ENCODE measurements at places on chromosomes 11 and 22.
A peak's percentile ranks its signal among the peaks of the same experiment; 100 is the strongest.

GRCh38 chr11:125173556-125173955, 9.0 kb downstream of the PKNOX2 start:
- no peak for DNase-seq

DNA sequence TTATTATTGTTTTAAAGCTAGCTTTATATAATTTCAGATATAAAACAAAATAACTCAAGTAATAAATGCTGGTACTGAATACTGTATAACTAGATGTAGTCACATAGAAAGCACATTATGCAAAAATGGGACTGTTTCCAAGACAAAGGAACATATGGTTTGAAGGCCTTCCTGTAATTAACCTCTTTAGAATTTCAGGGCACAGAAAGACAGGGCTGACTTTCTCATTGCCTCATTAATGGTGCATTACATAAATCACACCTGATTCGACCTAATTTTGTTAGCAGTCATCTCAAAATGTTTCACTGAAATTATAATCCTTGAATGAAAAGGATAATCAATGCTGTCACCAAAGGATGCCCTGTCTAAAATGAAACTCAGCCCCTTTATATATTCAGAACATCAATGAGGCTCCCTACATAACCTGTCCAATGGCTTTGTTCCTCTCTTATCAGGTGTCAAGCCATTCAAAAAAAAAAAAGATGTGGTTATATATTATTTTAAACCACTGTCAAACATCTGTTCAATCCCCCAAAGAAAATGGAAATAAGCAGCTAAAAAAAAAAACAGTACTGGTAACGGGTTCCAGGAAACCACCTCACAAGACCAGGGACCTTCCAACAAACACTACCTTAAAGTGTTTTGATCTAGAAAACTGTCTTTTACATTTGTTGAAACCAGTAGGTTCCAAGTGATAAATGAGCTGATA, 77.4 kb downstream of the FAM168A start:
- no peak for DNase-seq

DNA sequence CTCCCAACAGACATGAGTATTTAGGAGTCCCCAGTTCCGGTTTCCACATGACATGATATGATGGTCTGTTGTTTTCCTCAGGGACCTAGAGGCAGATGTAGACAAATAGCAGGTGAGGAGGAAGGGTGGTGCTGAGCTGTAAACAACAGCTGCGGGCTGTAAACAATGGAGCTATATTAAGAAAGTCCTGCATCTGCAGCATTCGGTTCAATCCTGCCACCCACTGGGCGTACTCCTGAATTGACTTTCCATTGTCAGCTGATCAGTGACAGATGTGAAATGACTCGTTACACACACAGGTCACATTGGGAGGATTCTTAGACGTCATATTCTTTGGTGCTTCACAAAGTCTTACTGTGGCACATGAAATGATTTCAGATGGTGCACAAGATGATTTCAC, 26.8 kb upstream of the RAG1 start:
- no peak for DNase-seq

DNA sequence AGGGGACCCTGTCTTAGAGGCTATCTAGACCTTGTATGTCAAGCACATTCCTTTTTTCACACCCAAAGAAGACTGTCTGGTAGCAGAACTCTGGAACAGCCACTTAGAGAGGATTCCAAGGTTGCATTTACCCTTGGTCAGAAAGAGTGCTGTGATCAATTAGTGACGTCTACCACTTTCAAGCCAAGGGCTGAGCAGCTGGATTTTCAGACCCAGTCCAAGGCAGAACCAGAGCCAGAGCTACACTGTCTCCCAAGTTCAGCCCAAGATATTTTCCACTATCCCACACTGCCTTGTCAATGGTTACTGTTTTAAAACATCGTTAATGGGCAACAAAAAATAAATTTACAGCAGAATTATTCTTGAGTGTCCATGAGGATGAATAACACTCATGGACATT, 24.0 kb downstream of the ABCC8 start:
- no peak for DNase-seq

DNA sequence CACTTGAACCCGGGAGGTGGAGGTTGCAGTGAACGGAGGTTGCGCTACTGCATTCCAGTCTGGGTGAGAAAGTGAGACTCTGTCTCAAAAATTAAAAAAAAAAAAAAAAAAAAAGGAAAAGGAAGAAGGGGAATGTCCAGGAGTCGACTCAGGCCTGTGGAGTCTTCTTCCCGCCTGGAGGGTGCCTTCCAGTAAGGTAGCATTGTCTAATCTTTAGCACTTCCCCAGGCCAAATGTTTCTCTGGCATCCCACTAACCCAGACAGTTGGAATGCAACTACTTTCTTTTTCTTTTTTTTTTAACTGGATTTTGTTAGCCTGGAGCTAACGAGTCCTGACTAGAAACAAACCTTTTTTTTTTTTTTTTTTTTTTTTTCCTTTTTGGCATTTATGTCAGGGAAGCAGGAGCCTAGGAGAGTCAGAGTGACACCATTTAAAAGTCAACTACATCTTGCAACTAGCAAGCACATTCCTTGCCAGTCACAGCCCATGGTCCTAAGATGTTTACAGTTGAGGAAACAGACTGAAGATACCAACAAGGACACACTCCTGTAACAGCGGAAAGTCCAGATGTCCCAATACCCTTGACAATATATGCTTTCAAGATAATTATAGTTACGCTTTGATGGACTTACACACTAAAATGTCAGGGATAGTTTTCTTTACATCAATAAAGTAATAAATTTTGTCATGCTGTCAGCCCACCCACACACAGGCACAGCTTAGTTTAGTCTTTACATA, 10.6 kb downstream of the PLET1 start:
- DNase-seq: no peak

DNA sequence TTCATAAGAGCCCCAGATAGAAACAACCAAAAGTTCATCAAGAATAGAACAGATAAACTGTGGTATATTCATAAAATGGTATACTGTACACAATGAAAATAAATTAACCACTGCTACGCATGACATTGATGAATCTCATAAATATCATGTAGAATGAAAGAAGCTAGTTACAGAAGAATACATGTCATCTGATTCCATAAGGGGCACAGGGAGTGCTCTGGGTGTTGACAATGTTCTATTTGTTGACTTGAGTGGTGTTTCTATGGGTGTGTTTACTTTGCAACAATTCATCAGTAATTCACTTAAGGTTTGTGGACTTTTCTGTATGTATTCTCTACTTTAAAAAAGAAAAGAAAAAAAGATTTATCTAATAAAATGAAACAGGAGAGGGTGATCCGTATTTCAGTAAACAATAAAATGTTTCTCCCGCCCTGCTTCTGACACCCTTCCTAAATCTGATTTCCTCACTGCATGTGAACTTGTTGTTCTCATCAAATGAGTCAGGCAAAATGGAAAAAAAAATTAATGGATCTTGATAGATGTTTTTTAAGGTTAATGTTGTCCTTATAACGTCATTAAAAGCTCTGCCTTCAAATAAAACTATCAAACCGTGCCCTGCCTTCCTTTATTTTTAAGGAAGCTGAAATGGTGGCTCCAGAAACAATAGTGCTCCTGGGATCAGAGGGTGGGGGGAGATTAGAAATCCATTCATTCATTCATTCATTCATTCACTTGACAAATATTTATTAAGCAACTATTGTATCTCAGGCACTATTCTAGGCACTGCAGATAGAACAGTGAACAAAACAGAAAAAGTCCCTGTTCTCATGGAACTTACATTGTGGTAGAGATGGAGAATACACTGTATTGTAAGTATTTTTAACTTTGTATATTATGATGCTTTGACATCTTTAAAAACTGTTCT, 77.2 kb upstream of the CD44 start:
- DNase-seq: no peak

GRCh38 chr11:106495046-106495445, 417.6 kb downstream of the AASDHPPT start:
- DNase-seq: no peak

GRCh38 chr22:22761963-22762772, 117.8 kb downstream of the GGTLC2 start:
- DNase-seq: no peak

- peak; percentile 10 for DNase-seq
Measured at GRCh38 chr11:117179048-117179999, 781 bp downstream of the SIDT2 start.

DNA sequence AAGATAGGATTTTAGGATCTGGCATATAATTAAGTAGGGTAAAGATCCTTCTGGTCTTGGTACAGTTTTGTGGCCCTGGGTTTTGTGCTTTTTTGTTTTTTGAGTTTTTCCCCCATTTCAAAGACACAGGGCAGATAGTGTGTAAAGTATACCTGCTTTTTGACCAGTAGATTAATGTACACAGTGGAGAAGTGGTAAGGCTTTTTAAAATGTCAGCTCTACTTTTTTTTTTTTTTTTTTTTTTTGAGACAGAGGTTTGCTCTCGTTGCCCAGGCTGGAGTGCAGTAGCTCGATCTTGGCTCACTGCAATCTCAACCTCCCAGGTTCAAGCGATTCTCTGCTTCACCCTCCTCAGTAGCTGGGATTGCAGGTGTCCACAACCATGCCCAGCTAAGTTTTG, 4.0 kb downstream of the EP300 start:
- DNase-seq: no peak

GRCh38 chr11:107139396-107139795, 121.1 kb upstream of the GUCY1A2 start:
- DNase-seq: no peak

DNA sequence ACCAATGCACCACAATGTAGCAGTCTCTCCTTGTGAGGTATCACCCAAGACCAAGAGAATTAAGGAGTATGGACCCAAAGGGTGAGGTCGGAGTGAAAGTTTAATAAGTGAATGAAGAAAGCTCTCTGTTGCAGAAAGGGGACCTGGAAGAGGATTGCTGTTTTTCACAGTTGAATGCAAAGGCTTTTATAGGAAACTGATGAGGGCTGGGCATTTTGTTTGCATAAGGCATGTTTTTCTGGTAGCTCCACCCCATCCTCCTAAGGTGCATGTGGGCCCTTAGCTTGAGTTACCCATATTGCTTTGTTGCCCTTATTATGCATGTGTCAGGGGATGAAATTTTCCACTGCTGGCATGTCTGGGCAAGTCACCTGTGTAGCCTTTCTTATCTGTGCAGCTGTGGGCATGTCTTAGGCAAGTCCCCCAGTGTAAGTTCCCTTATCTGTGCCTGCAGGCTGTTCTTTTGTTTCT, 64.7 kb downstream of the BDNF start:
- DNase-seq: no peak

- DNase-seq: no peak
Measured at GRCh38 chr11:12275818-12276217, 101.6 kb upstream of the PARVA start.

GRCh38 chr22:36423461-36424404, 36.0 kb upstream of the MYH9 start:
- DNase-seq: no peak

DNA sequence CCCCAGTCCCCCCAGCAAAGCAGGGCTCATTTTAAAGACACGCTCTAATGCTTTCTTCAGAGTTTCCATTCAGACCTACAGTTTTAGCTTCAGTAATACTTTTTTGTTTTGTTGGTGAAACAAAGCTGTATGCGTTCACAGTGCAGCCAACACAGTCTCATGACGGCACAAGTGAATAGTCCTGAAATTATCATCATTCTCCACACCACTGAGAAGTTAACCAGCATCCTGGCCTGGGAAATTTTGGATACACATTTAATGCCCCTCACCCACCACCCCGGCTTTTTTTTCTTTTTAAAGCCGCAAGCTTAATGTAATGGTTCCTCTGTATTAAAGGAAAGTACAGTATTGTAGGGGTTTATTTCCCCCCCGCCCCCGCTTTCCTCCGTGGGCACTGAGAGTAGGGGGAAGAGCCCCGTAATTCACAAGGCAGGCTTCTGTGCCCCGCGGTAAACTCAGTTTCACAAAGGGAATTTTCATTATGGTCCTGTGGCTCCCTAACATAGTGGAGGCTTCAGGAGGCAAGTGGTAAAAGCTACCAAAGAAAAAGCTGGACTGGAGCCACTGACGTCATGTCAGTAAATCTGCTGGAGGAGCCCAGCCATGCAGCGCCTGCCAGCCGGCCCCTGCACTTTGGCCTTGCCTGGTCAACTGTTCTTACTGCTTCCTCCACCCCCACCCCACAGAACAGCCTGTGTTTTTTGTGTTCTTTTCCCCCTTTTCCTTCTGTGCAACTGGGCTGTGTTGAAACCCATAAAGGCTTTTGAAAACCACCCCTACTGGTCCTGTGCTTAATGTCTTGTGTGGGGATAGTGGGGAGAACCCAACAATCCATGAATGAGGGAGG, 18.2 kb downstream of the TEAD1 start:
- DNase-seq: no peak

DNA sequence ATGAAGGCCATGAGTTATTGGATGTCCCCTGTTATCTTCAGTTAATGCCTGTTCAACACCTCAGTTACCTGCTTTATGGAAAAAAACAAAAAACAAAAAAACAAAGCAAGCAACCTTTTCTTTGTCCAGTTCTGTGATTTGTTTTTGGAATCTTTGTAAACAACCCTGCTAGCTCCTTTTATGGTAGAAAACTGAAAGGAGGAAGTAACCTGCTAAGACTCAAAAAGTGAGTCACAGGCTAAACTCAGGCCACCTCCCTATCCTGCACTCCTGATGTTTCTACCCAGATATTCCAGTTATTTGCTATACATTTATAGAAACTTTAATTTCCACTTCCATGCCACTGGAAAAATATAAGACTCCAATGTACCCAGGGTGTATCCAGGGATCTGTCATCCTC, 20.6 kb upstream of the TLCD5 start:
- no peak for DNase-seq

- no peak for DNase-seq
Measured at GRCh38 chr11:107482234-107482633, 24.6 kb upstream of the CWF19L2 start.

DNA sequence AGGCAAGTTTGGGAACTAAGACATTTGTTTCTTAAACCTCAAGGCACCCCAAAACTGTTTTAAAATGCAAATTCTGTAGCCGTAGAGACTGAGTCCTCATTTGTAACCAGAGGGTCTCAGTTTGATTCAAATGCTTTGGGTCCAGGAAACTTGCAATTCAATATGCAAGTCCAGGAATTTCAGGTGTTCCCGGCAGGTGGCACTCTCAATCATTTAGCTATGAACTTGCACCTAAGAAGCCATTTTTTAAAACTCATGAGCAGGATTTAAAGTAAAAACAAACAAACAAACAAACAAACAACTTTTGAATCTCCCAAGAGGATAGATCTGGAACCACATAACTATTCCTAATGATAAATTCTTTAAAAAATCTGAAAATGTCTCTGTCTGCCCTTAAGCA, 8.7 kb upstream of the ABTB2 start:
- no peak for DNase-seq
